Spinal cord (tissue), 10 donors: ENCODE measurements at places on chromosomes 5 and 9.

DNA sequence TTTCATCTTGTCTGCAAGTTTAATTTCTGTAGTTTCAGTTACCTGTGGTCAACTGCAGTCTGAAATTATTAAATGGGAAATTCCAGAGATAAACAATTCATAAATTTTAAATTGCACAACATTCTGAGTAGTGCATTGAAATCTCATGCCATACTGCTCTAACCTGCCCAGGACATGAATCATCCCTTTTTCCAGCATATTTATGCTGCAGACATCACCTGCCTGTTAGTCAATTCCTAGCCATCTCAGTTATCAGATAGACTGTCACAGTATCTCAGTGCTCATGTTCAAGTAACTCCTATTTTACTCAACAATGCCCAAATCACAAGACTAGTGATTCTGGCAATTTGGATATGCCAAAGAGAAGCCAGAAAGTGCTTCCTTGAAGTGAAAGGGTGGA is 223.0 kb upstream of the GRIA1 start:
- DNase-seq, result no peak

DNA sequence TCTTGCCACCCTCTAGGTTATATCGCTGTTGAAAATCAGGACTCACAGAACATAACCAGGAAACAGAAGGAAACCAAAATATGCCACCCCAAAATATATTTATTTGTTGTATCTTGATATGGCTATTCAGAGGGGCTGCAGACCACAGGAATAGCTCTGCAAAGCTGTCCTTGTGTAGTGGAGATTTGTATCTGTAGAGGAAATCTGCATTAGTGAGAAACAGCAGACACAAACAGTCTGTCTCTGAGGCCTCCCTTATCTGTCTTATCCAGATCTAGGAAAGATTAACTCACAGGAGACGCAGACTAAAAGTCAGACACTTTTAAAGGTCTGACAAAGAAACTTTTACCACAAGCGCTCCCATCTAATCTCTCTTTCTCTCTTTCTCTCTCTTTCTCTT is 54.1 kb upstream of the CEMIP2 start:
- no peak for DNase-seq

DNA sequence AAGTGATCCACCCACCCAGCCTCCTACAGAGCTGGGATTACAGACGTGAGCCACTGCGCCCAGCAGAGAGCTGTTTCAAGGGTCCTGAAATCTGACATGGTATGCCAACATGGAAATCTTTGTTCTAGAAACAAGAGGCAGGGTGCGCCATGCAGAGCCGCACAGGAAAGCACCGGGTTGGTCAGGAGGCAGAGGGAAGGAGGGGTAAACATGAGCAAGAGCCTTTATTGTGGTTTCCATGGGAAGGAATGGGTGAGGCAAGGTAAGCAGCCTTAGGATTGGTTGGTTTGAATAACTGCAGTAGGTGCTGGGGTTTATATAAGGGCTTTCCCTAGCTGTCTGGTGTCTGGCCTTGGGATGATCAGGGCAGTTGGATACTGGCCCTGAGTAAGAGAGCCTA is 5.5 kb upstream of the EXOSC2 start:
- DNase-seq, result no peak

DNA sequence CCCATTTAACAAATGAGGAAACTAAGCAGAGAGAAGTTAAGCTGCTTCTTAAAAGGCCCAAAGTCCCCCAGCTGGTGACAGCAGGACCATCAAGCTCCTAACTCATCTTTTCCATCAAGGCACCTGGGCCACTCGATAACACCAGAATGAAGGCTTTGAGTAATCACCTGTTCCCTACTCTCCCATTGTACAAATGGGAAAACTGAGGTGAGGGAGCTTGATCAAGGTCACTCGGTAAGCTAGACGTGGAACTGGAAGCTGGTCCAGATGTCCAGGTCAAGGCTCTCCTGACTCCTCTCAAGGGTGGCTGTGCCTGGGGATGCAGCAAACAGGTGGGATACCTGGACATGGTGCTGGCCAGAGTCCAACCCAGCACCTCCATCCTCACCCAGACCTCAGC is 90.6 kb upstream of the SHB start:
- no peak for DNase-seq

- DNase-seq, result no peak
Observed at GRCh38 chr5:112919972-112920371, 2.1 kb downstream of the REEP5 start.
